RPMI8226 (cell line): ENCODE measurements at places on chromosomes 1 and 21.
A peak's percentile ranks its signal among the peaks of the same experiment; 100 is the strongest.

- no peak for DNase-seq
These were observed 43.3 kb downstream of the RASAL2 start for GRCh38 chr1:178137238-178137637.

DNA sequence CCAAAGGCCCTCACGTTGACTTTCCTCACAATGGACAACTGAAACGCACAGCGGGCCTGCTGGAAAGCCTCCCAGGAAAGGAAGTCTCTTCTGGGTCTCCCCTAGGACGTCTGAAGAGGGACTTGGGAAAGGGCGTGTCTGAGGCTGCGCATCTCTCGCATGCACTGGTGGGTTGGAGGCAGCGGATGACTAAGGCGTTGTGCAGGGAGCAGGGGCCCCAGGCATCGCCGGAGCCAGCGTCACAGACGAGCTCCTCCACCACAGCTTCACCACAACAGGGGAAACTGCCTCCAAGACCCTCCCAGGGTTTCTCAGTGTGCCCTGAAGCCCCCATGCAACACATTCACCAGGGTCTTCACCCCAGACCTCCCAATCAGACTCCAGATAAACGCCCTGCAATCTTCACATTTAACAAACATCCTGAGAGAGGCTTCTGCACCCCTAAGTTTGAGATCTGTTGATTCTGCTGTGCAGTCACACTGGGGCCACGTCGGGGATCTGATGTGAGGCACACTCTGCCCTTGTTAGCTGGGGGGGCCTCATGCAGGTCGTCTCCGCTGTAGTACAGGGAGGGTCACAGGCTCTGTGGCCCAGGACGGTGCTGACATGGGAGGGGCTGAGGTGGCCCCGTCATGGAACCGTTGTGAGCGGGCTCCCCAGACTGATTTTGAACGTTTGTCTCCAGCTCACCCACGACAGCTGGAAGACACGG is 7.0 kb upstream of the TFF1 start:
- DNase-seq = no peak

DNA sequence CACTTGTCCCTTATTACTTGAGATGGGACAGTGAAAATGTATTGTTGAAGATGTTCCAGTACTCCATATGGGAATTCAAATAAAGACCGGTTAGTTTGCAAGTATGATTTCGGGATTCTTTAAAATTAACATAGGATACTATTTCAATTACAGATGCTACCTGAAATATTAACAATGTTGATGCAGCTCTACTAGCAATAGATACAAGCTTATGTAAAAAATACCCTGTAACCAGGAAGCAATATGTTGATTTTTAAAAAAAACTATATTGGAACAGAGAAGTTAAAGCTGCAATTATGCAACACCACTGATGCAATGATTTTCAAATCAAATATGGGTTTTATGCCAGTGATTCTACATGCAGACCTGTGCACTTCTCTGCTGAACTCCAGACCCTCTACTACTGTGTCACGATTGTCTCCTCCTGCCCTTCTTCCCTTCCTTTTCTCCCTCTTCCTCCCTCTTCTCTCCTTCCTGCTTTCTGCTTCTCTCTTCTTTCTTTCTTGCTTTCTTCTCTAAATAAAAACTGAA is 179.2 kb downstream of the ATP6V1G3 start:
- no peak for DNase-seq

- DNase-seq = no peak
These were observed 180.9 kb downstream of the PRDM16 start for GRCh38 chr1:3249631-3250501.

- peak; percentile 93 for DNase-seq
These were observed at the start of gene PLOD1 for GRCh38 chr1:11934302-11935056. Gene PLOD1 (plus strand): TSS chr1:11934717. CDS start chr1:11934780, 63 bp downstream.

DNA sequence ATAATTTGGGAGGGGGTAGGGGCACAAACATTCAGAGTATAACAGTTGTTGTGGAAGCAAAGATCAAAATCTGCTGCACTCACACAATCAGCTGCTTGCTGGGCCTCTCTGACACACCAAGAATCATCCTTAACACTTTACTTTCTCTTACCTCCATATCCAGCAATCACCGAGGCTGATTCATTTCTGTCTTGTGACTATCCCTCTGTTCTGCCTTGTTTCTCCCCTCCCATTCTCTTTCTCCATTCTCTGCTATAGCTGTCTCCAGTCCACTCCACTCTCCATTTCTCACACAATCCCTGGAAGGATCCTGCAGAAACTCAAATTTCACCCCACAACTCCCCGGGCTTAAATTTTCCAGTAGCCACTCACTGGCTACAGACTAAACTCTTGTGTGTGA is 91.8 kb upstream of the NGF start:
- DNase-seq = no peak

DNA sequence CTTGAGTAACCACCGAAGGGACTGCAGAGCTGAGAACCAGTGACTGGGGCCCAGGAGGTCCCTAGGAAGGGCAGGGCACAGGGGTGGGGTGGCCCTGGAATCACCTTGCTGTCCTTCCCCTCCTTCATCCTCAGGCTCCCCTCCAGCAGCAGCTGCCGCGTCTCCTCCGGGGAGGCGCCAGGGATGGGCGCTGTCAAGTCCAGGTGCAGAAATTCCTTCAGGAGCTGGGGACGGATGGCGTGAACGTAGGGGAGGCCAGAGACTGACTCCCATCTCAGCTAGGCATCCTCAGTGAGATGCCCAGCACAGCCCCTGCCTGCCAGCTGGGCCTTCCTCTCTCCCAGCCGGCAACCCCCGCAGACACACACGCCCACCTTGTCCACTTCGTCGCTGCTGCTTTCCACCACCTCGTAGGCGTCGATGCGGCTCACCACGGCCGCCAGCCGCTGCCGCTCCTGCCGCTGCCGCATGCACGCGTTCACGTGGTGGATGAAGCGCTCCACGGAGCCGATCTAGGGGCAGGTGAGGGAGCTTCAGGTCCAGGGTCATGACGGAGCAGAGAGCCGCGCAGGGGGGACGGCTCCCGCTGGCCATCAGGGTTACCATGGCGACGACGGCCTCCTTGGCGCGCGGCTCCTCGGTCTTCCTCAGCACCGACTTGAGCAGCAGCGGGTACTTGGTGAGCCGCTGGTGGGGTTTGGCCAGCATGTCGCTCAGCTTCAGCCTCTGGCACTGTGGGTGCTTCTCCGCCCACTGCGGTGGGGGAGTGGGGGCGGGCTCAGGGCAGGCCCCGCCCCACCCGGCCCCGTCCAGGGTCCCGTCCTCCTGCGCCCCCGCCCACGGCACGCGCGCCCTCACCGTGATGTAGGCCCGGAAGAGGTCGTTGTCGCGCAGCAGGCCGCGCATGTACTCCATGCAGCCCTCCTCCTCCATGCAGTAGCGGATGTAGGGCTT is 4.4 kb upstream of the TNFRSF25 start:
- no peak for DNase-seq

DNA sequence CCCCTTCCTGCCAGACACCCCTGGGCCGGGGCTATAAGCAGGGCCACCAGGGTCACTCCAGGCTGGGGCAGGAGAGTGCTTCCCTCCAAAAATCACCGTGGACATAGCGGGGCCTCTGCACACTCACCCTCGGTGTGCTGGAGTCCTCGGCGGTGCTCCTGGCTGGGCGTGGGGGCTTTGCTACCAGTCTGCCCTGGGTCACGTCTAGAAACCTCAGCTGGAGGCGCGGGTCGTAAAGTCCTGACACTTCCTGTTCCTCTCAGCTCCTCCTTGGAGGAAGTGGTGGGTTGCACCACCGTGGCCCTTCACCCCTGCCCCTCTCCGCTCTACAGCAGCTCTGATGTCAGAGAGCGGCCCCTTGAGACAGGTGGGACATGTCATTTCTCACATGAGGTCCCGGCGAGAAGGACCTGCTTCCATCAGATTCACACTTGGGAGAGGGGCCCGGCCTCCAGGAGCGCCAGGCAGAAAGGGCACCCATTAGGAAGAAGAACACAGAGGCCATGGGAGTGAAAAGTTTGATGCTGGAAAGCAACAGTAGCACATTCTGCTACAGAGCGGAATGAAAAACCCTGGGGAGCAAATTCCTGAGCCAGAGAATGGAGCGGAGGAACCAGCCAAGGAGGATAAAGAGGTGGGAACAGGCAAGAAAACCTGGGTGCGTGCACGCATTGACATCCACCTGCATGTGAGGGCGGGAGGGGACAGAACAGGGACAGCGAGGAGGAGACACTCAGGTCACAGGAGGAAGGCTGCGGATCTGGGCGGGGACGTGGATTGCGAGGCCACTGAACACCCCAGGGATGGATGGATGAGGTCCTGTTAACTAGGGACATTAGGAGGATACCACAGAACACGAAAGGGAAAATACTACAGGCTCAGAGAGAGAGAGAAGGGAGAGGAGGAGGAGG is at the start of gene ITGB2:
TSS of gene ITGB2 (minus strand) at position 206 of the 911 bp plus-strand sequence. CDS start 10,117 bp downstream, outside the sequence.
- DNase-seq = no peak

GRCh38 chr1:40650075-40650474 is 15.4 kb downstream of the RIMS3 start:
- DNase-seq = peak; percentile 43

- no peak for DNase-seq
These were observed 3.8 kb upstream of the DMBX1 start for GRCh38 chr1:46485564-46486431.

DNA sequence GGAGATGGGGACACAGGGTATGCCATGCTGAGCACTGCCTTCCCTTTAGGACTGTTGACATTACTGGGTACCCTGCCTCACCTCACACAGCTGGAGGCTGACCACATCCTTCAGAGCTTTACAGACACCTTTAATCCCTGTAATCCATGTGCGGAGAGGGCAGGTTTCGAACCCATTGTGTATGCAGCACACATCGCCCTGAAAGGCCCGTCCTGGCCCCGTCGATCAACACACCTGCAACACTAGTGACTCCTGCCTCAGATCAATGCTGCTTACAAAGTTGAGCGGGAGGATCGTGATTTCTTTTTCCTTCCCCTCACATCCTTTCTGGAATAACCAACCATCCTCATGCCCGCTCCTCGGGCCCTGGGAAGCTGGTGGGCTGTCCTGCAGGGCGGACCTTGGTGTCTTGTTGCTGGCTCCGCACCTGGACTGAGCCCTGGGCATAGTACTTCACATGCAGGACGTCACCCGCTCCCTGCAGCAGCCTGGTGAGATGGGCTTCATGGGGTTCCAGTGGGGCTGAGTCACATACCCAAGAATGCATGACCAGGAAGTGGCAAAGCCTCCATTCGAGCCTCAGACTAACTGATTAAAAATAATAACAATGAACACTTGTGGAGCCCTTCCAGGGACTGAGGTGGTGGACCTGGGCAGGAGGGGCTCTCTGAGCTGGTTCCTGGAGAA is 403.6 kb downstream of the PTPRU start:
- DNase-seq = no peak

GRCh38 chr1:151475175-151475574 is 15.9 kb upstream of the POGZ start:
- peak; percentile 54 for DNase-seq

GRCh38 chr1:175887981-175888428 is 144.6 kb upstream of the TNR start:
- peak; percentile 52 for DNase-seq

- DNase-seq = no peak
These were observed 1171.4 kb upstream of the ADGRL2 start for GRCh38 chr1:80629304-80629837.

DNA sequence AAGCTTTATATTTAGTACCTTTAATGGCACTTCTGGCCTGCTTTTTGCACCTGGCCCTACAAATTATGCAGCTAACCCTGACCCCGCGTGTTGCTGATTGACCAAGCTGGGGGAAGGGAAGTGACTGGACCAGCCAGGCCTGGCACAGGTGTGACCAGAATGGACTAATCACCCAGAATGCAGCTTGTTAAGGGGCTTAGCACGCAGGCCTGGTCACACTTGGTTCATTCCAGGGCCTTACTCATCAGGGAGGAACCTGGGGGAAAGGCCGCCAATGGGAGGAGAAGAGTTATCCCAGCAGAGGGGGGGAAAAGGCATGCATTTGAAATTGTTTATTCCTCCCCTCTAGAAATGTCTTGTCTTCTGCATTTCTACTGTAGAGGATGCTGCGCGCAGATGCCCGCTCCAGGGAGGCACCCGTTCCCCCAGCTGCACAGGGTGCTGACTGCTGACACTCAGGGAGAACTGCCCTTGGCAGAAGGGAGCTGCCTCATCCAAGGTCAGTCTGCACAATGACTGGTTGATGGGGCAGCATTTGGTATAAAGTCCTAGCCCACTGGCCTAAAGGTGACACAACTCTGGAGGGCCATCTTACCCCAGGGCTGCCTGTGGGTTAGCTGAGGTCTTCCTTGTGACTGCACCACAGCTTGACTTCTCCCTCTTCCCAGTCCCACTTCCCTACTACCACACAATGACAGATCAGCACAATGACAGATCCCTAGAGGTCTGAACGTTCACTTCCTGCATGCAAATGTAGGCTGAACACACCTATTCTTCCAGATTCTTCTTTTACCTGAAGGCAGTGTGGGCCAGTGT is 29.0 kb downstream of the DHCR24 start:
- no peak for DNase-seq

GRCh38 chr1:201255479-201256362 is 27.6 kb upstream of the PKP1 start:
- DNase-seq = no peak

DNA sequence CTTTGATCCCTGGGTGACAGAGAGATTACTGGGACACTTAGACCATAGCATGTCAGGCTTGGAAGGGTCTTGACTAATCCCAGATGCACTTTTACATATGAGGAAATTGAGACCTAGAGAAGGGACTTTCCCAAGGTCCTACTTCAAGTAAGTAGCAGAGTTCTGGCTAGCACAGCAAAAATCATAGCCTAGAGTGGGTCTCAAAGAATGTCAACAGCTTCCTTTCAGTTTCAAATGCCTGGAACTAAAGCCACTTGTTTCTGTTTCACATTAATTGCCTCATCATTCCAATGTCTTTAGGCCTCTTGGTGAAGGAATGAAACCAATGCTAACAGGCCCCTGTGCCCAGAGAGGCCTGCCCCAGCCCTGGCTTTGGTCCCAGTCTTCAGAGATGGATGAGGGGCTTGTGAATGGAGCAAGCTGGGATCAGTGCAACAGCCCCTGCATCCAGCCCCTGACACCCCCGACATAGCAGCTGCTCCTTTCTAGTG is 26.6 kb downstream of the ATF3 start:
- DNase-seq = peak; percentile 86

DNA sequence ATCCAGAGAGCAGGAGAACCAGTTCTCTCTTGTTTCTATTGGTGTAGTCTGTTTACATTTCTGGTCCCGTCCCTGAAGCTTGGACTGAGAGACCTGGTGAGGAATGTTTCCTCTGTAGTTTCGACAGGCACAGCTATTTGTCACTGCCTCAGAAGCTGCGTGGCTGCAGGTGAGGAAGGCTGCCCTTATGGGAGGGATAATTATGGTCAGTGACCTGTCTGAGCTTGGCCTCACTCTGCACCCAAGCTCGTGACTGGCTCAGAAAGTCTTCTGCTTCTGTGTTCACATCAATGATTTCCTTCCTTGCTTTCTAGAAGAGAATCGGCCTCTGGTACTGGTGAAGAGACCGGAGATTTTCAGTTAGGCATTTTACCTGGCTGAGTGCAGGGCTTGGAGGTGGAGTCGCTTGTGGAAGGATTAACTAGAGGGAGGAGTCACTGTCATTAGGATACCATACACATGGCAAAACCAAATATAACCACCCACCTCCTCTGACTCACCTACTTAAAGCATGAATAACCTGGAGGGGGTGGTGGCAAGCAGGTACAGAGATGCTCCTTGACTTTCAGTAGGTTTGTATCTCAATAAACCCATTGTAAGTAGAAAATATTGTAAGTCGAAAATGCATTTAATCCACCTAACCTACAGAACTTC is 19.9 kb upstream of the WDR26 start:
- DNase-seq = no peak
